Epithelial cell of proximal tubule (primary cell): ENCODE measurements at places on chromosomes 7 and 10.

DNA sequence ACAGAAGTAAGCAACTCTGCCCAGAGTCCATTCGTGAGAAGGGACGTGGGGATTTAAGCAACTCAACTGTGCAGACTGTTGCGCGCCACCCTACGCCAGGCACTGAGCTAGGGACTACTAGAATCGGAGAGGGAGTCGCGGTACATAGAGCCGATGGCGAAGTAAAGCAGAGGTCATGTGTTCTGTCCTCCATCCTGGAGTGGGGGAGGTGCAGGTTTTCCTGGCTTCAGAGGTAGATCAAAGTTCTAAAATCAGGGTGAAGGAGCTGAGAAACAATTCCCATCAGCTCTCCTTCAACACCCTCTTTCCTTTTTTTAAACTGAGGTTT, 23.2 kb downstream of the SLC35G1 start:
- DNase-seq: no peak

DNA sequence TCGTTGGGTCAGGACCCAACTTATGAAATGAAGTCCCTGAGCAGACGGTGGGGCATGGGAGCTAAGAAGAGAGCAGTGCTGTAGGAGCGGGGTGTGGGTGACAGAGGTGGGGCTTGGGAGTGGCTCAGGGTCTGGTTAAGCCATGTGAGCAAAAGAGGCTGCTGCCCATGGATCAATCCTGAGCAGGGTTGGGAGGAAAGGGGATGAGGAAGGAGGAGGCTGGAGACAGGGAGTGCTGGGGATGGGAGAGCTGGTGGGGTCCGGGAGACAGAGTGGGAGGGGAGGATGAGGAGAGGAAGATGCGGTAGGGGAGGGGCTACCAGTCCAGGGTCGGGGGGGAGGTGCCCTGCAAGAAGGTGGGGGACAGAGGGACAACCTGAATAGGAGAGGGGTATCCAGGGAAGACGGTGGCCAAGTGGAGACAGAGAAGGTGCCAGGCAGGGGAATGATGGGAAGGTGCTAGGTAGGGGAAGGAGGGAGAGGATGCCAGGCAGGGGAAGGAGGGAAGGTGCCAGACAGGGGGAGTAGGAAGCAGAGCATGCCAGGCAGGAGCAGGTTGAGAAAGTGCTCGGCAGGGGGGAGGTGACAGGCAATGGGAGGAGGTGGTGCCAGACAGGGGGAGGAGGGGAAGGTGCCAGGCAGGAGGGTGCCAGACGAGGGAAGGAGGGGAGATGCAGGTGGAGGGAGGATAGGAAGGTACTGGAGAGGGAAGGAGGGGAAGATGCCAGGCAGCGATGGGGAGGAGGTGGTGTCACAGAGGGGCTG, 27.5 kb upstream of the SMARCD3 start:
- DNase-seq: no peak

- DNase-seq: no peak
Measured at GRCh38 chr7:44764665-44765578, 16.3 kb downstream of the ZMIZ2 start.

- no peak for DNase-seq
Measured at GRCh38 chr10:96118604-96119450, 11.3 kb upstream of the ZNF518A start.

GRCh38 chr10:122164815-122165483, 106.1 kb upstream of the BTBD16 start:
- peak; percentile 49 for DNase-seq

- no peak for DNase-seq
Measured at GRCh38 chr10:86350897-86351296, 15.7 kb downstream of the GRID1 start.

DNA sequence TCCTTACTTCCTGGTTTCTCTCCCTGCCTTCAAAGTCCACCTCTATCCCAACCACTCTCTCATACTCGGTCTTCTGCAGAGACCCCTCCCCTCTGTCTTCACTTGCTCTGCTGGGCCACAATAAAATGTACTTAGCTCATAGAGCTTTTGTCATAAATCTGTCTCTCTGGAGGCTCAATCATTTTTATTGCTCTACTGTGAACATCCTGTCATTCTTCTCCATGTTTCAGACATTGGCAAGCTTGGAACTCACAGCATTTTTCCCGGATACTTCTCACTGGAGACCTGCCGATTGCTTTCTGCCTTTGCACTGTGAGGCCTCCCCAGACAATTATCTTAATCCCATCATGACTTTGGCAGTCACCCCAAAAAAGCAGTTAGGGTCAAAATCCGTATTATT, 192.3 kb upstream of the ZMIZ1 start:
- DNase-seq: no peak

DNA sequence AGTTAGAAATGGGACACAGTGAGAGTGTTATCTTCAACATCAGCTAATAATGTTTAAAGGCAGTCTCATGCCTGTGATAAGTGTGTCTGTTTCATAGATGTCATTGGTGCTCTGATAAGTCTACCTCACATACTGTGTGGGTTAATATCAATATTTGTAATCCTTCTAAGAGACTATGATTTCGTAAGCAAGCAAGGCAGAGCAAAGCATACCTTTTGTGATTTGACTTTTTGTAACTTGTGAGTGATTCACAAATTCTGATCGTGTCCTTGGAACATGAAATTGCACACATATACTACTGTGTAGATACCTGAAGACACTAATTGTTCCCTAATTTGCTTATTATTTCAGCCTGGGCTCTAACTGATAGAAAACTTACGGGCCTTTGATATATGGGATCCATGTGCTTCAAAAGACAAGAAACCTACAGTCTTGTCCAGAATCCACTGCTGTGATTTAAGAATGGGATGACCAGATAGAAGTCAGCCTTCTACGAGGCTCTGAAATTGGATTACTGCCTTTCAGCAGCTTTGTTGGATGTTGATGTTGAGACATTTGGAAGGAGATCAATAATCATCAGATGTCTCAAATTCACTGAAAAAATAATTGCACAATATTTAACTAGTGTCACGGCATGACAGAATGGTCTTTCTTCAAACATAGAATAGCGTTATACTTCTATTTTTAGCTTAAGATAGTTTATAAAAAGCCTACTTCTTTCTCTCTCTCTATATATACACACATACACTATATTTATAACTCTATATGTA, 63.2 kb upstream of the KLF6 start:
- no peak for DNase-seq

DNA sequence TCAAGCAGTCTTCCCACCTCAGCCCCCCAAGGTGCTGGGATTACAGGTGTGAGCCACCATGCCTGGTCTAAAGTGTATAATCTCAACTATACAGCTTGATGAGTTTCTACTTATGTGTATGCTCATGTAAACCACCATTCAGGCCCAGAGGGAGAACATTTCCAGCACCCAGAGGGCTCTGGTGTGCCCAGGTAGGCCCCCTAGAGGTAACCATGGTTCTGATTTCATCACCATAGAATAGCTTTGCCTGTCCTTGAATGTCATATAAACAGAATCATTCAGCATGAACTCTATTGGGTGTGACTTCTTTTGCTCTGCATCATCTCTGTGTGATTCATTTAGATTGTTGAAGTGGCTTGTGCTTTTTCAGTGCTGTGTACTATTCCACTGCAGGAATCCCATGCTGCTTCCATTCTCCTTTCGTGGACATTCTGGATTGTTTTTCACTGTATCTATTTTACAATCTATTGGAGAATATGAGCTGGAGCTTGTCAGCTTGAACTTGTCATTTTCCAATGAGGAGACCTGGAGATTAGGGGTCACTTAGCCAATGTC, 35.2 kb downstream of the COL26A1 start:
- no peak for DNase-seq

DNA sequence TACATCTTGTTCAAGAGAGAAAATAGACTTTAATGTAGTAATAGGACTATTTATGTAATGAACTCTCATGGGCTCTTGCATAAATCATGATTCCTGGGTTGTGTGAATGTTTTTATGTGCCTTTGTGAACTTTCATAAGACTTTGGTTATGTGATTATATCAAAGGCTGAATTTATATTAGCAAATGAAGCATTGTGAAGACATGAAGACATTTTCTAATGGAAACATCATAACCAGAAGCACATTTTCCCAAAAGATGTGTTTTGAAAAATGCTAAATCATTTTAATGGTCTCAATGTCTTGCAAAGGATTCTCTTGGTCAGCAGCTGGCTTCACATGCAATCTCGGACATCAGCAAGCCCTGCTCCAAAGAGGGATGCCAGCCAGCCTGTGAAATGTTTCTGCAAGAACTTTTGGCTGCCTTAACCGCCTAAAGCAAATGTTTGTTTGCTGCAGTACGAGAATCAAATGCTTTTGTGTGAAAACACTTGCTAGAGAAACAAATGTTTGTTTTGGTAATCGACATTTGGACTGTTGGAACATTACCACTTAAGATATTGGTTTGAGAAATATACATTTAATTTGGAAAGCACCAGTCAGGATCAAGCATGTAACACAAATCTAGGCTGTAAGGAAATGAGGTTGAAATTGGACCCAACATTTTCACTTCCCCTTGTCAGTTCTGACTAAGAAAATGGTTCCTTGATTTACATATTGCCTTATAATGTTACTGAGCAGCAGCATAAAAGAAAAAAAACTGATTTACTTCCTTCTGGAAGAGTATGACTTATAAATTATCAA, 102.1 kb downstream of the RTKN2 start:
- DNase-seq: no peak

DNA sequence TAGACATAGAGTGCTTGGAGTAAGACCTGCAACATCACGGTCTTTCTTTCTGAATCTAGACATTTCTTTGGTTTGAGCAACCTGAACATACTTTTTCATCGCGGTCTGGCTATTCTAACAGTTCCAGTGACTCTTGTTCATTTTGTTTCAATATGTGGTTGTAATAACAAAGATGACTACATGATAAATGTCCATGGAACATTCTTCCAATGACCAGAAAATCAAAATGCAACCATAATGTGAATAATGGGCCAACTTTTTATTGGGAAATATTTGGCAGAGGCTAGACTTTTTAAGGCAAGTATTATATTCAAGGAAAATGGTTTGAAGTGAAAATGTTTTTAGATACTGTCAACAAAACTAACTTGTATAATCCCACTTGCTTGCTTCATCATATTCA, 282.5 kb downstream of the INHBA start:
- DNase-seq: no peak

- no peak for DNase-seq
Measured at GRCh38 chr10:113108194-113108835, 158.3 kb downstream of the TCF7L2 start.

DNA sequence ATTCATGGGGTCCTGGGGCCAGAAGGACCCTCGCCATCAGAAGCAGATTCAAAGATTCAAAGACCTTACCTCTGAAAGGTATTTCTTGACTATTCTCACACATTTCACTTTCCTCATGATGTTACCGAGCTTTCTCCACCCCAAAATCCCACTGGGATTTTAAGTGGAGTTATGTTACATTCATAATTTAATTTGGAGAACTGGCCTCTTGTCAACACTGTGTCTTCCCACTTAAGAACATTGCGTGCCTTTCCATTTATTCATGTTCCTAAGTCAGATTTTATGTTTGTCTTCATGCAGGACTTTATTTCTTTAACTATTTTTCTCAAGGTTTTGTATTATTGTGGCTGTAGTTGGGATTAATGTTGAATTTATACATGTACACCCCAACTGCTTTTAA, 123.5 kb upstream of the BMPER start:
- DNase-seq: no peak

- DNase-seq: no peak
Measured at GRCh38 chr7:131924857-131925256, 368.4 kb upstream of the PODXL start.

GRCh38 chr10:132170561-132171361, 16.0 kb upstream of the DPYSL4 start:
- DNase-seq: no peak

GRCh38 chr7:36881233-36881874, 157.1 kb upstream of the AOAH start:
- DNase-seq: no peak
